ENCODE measurements at places on chromosomes 3 and 15. TPM values are rescaled to one million over a fixed set of nuclear protein-coding genes. Genes with fewer than 3 reads are reported as not detected.

GRCh38 chr3:53181024-53181371 lies 20.0 kb downstream of the PRKCD start:
- H3K27me3 ChIP-seq: no peaks in the 10 kb centered on the region
- peaks cover 3% of the 10 kb centered on the region for H3K4me1 ChIP-seq
- no peak overlapping the region for H3K27ac ChIP-seq
- DNase-seq: no peak
- no peak overlapping the region for H3K4me3 ChIP-seq
- peaks cover 13% of the 10 kb centered on the region for H3K36me3 ChIP-seq

- no peak for DNase-seq
- H3K27me3 ChIP-seq: no peaks in the 10 kb centered on the region
- no peaks in the 10 kb centered on the region for H3K36me3 ChIP-seq
- H3K27ac ChIP-seq: no peak overlapping the region
- H3K4me3 ChIP-seq: no peak overlapping the region
These were observed 18.9 kb downstream of the SUMF1 start for GRCh38 chr3:4448187-4448586.

DNA sequence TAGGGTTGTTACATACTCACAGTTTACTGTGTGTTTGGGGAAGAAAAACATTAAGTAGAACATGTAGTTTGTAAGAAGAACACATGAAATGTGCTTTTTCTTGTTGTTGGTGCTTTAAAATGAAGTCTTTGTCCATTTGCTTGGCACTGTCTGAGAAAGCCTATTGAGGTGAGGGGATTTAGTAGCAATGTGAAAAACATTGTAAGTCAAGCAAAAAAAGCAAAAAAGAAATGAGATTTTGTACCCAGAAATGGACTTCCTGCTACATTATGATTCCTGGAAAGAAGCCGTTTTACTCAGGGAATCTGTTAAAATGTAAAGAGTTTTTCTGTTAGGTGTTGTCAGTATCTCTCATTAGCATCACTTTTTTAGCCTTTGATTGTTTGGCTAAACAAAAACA lies 59.9 kb downstream of the KAT2B start:
- no peaks in the 10 kb centered on the region for H3K4me1 ChIP-seq
- H3K4me3 ChIP-seq: no peak overlapping the region
- no peaks in the 10 kb centered on the region for H3K27me3 ChIP-seq
- H3K36me3 ChIP-seq: 0 out of 3 replicates have a peak, but pooled peaks cover 3% of the 10 kb centered on the region

The C15orf62 gene
- polyA plus RNA-seq: 0.17 TPM

The SLC30A4 gene
- 0.25 TPM for polyA plus RNA-seq

The SLC49A4 gene
- polyA plus RNA-seq: 1.2 TPM

DNA sequence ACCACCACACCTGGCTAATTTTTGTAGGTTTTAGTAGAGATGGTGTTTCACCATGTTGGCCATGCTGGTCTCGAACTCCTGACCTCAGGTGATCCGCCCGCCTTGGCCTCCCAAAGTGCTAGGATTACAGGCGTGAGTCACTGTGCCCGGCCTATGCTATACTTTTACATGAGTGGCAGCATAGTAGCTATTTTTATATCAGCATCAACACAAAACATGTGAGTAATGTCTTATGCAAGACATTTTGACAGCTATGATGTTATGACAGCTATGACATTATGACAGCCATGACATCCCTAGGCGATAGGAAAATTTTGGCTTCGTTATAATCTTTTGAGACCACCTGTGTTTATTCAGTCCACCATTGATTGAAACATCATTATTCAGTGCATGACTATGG lies 4.1 kb upstream of the NAALADL2 start:
- DNase-seq: no peak
- H3K27ac ChIP-seq: no peak overlapping the region
- H3K4me1 ChIP-seq: no peaks in the 10 kb centered on the region
- H3K4me3 ChIP-seq: no peak overlapping the region
- H3K27me3 ChIP-seq: no peaks in the 10 kb centered on the region
- H3K36me3 ChIP-seq: no peaks in the 10 kb centered on the region

GRCh38 chr3:118531816-118532215 lies 502.8 kb downstream of the IGSF11 start:
- no peak for DNase-seq
- H3K4me1 ChIP-seq: no peaks in the 10 kb centered on the region
- no peaks in the 10 kb centered on the region for H3K27me3 ChIP-seq
- peak overlapping the region; percentile 69 for H3K27ac ChIP-seq

DNA sequence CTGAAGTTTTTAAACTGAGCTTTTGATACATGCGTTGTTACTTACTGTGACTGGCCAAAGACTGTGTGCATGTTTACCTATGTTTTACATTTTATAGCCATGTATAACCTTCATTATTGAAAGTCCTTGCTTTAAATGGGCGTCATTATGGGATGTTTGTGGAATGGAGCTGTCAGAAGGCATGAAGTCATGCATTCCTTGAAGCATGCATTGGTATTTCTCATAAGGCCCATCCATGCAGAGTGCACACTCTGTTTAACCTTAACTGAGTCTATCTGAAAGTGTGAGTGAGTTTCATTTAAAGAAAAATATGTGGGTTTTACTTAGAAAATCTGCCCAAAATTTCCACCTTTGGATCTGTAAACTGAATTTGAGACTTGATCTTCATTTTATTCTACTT lies 51.1 kb downstream of the PSMD6 start:
- H3K27ac ChIP-seq: no peak overlapping the region
- H3K4me1 ChIP-seq: peaks cover 22% of the 10 kb centered on the region
- H3K27me3 ChIP-seq: no peaks in the 10 kb centered on the region
- H3K36me3 ChIP-seq: peaks cover 3% of the 10 kb centered on the region

- H3K36me3 ChIP-seq: no peaks in the 10 kb centered on the region
- H3K4me3 ChIP-seq: no peak overlapping the region
- H3K4me1 ChIP-seq: no peaks in the 10 kb centered on the region
- H3K27me3 ChIP-seq: no peaks in the 10 kb centered on the region
- no peak overlapping the region for H3K27ac ChIP-seq
These were observed 165.0 kb upstream of the SUCLG2 start for GRCh38 chr3:67819447-67819846.

DNA sequence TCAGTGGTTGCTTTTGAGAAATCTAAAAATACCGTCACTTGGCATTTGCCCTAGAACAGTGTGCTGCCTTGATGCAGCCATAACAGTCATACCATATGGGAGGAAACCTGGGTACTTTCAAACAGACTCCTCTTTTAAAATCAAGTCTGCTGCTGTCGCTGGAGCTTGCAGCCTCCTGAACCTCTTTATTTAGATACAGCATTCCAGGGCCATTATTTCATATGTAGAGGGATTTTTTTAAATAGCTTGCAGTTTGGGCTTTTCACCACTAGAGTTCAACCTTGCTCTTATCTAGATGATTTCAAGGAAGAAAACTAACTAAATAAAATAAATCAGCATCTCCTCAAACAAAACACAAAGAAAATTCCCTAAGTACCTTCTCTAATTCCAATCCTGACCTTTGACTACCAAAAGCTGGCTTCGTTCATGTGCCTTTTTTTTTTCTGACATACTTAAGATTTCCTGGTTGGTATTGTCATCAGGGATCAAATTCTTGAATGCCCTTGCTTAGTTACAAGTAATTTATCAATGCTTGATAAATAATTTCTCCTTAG lies 111.6 kb downstream of the KBTBD8 start:
- H3K4me1 ChIP-seq: no peaks in the 10 kb centered on the region
- no peak overlapping the region for H3K27ac ChIP-seq
- H3K4me3 ChIP-seq: no peak overlapping the region
- no peaks in the 10 kb centered on the region for H3K27me3 ChIP-seq
- peak; percentile 17 for DNase-seq

DNA sequence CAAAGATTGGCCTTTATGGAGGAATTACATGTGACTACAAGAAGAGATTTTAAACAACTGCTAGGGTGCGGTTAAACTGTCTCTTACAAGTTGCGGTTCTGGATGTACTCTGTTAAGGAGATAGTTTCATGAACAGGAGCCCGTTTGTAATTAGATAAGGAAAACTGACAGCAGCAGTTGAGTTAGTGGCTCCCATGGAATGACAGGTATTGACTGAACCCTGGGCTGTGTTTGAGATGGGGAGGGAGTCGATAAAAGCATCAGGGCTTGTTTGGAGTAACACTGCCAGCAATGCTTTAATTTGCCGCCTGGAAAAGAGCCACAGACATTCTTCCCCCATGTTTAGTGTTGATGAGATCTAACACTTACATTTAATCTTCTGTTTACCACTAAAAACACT lies 139.9 kb downstream of the ROBO2 start:
- peak overlapping the region; percentile 77 for H3K27ac ChIP-seq
- H3K4me3 ChIP-seq: no peak overlapping the region
- no peaks in the 10 kb centered on the region for H3K36me3 ChIP-seq
- H3K27me3 ChIP-seq: no peaks in the 10 kb centered on the region
- peak; percentile 79 for DNase-seq
- no peaks in the 10 kb centered on the region for H3K4me1 ChIP-seq

The CPN2 gene
- not detected for polyA plus RNA-seq
